ENCODE measurements at places on chromosomes 3 and 15.

GRCh38 chr3:122560680-122561079 is 3.4 kb downstream of the PARP9 start:
- DNase-seq, result peak; percentile 78

DNA sequence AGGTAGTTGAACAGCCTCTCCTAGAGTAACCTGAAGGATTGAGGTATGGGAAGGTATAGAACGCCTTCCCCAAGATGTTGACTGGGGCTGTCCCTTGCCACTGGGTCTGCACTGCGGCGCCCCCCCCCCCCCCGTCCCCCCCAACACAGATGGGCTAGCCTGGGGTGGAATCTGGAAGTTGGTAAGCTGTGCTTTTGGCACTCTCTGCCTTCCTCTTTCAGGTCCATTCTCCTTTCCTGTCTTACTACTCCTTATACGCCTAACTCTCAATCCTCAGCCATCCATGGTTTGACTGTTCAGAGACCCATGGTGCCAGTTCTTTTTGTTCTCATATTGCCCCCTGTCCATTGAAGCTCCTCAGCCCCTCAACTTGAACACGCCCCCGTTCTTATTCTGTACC is 42.8 kb downstream of the MAP2K1 start:
- no peak for DNase-seq

DNA sequence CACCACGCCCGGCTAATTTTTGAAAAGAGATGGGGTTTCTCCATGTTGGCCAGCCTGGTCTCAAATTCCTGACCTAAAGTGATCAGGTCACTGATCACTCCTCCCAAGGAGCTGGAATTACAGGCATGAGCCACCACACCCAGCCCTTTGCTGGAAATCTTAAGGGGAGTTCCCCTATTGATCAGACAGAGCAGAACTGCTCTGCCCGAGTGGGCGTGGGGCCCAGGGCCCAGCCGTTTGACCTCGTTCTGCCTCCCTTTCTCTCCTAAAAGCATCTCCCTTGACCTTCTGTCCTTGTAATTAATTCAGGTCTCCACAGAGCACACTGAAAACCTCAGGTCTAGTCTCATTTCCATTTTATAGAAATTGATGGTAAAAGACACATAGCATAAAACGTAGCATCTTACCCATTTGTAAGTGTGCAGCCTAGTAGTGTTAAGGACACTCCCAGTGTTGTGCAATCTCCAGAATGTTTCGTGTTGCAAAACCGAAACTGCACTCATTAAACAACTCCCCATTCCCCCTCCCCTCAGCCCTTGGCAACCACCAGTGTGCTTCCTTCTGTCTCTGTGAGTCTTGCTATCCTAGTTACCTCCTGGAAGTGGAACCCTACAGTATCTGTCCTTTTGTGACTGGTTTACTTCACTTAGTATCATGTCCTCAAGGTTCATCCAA is 89.3 kb downstream of the SLCO3A1 start:
- peak; percentile 99 for DNase-seq

DNA sequence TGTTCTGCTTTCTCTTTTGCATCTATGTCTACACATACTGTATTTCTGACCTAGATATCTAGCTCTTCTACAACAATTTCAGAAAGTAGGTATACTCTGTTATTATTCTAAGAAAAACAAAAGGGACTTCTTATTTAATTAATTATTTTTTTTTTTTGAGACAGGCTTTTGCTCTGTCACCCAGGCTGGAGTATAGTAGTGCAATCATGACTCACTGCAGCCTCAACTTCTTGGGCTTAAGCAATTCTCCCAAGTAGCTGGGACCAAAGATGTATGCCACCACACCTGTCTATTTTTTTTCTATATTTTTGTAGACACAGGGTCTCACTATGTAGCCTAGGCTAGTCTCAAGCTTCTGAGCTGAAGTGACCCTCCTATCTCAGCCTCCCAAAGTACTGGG is 130.6 kb downstream of the MBNL1 start:
- DNase-seq, result peak; percentile 87

DNA sequence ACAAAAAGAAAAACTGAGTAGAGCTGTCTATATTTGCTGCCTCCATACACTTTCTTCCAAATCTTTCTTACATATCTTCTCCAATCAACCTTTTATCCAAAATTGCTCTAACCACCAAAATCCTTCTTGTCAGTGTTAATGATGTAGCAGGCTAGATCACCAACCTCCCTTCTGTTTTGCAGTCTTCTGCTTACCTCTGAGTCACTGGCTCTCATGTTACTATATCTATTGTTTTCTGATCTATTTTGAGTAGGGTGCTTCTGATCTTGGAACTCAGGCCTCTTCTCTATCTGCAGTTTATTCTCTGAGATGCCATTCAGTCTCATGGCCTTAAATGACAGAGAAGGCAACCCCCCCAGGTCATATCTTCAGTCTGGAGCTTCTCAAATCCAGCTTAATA is 26.3 kb upstream of the AADAC start:
- peak; percentile 52 for DNase-seq

- no peak for DNase-seq
Measured at GRCh38 chr3:46966811-46967210, 9.7 kb downstream of the CCDC12 start.

All from epithelial cell of esophagus (primary cell).